Stimulated activated CD8-positive, alpha-beta memory T cell treated with anti-CD3 and anti-CD28 coated beads, Interleukin-2, amount 100 ng/mL, for 1 hour (primary cell): ENCODE measurements at places on chromosomes 12 and 14.

DNA sequence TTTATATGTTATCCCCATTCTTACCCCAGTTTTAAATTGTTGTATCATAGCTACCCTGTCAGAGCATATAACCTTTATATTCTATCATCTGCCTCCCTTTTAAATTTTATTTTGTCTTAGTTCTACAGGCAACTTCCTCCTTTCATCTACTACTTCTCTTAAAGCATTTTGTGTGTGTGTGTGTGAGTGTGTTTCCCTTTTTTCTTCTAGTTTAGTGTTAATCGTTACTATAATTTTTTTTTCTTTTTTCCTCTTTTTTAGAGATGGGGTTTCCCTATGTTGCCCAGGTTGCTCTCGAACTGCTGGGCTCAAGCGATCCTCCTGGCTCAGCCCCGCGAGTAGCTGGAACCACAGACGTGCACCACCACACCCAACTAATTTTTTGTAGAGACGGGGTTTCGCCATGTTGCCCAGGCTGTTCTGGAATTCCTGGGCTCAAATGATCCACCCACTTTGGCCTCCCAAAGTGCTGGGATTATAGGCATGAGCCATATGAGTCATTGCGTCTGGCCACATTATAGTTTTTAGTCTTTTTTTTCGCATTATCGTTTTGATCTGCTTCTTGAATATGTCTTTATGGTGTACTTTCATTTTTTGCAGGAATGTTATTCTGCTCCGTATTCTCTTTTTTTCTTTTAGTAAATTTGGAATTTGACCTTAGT lies 33.1 kb upstream of the FBXO34 start:
- no peak for DNase-seq

DNA sequence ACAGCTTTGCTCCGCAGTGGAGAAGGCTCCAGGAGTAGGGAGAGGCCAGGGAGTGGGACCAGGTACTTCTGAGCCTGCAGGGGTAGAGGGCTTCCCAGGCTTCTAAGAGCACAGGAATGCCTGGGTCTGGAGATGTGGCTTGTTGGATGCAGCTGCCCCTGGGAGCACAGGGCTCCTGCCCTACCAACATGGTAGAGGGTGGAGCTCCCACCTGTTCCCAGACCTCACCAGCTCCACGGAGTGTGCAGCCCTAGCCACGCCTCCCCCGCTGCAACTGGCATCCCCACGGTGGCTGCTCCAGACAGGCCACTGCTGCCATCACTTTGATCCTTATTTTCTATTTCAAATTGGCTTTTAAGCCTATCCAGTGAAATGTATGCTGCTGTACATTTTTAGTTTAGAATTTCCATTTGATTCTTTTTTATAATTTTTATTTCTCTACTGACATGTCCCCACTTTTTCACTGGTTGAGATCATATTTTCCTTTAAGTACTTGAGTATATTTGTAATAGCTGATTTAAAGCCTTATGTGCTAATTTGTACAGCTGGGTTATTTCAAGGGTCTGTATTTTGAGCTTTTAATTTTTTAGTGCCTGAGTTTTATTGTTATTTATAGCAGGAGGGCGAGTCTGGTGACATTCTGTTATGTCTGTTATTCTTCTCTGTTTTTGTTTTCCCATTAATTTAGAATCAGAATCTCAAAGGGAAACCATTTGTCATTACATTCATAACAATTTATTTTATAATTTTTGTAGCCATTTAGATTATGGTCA lies 78.0 kb downstream of the DERA start:
- no peak for DNase-seq

DNA sequence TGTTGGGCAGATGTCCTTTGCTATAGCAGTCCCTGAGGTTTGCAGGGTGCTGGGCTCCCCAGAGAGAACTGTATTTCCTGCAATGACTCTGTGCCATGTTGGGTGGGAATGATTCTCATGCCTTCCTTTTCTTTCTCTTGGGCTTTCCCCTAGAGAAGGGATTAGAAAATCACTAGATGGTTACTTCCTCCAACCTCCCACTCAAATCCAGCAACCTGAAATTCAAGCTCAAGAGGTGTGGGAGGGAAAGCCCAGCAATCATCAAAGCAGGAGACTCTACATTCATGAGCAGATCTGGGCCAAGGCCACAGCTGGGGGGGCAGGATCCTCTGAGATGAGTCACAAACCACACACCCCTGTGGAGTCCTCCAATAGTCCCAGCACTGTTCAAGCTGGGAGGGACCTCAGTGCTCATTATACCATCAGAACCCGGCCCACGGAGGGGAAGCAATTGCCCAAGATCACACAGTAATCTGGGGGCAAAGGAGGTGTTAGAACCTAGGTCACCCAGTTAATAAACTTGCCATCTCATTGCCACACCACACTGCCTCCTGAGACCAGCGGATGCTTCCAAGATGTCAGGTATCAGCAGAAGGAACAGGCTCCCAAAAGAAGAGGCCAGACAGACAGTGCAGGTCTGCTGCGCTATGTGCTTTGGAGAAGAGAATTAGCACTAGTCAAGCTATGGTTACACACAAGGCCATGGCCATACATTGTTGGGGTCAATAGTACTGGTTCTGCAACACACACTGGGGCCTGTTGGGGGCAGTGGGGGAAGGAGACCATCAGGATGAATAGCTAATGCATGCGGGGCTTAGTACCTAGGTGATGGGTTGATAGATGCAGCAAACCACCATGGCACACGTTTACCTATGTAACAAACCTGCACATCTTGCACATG lies 65.7 kb downstream of the TTC9 start:
- no peak for DNase-seq

- no peak for DNase-seq
These were observed 762 bp downstream of the RABGGTA start for GRCh38 chr14:24270537-24271133.

- DNase-seq, result no peak
These were observed 13.5 kb upstream of the FKBP11 start for GRCh38 chr12:48938805-48939204.

DNA sequence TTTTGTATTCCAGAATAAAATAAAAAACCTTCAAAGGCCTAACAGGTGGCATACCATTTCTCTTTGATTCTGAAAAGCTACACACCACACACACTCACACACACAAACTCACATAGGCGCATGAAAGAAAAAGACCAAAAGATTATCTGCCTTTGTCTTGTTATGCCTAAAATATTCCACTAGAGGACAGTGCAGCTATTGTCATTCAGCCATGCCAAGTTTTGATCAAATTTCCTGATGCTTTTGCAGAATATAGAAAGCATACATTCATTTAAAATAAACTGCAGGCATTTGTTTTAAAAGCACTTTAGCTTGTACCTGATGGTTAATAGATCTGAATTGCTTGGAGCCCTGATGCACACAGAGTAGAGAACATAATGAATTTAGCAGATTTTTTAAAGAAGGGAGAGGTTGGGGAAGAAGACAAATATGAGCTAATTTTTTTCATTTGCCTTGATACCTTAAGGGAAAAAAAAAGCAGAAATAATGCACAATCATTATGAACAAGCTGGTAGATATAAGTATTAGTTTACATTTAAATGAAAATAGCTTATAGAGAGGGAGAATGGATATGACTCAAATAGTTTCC lies 1766.9 kb upstream of the SEL1L start:
- DNase-seq, result no peak

DNA sequence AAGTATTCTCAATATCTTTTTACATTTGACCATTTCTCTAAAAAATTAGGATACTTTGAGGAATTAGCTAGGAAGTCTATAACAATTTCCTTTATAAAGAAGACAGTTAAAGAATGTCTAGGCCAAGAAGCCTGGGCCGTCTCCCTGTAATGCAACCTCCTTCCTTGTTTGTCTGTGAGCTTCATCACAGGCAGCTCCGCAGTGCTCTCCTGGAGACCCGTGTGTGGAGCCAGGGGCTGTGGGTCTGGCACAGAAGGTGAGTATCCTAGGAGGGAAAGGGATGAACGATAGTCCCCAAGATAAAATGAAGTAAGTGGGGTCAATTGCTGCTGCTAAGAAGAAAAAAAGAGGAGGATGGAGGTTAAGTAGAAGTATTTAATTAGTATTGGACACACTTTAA lies 31.8 kb upstream of the ATP23 start:
- DNase-seq, result no peak

- DNase-seq, result no peak
These were observed 62.7 kb downstream of the TTC7B start for GRCh38 chr14:90753456-90754005.

DNA sequence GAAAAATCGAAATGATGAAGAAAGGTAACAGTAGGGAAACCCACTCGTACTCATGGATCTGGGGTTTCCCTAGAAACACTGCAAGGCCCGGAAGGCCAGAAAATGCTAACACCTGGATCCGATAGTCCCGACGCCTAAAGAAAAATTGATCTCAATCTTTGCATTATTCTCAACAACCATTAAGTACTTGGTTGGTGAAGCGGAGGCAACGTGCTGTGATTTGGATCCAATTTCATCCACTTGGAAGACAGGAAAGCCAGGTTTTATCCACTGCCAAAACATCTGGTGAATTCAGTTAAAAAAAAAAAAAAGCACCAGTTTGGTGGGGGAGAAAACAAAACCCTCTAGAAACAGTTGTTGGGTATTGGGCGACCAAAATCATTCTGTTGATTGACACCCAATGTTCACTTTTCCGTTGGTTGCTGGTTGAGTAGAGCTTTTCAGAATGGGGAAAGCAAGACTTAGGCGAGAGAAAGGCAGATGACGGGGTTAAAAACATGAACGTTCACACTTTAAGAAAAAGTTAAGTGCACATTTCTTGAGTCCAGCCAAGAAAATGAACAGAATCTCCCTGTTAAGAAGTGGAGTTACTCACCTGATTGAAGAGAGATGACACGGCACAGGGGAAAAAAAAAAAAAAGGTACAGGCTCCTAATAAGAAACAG lies 41.9 kb upstream of the MED13L start:
- DNase-seq, result no peak

DNA sequence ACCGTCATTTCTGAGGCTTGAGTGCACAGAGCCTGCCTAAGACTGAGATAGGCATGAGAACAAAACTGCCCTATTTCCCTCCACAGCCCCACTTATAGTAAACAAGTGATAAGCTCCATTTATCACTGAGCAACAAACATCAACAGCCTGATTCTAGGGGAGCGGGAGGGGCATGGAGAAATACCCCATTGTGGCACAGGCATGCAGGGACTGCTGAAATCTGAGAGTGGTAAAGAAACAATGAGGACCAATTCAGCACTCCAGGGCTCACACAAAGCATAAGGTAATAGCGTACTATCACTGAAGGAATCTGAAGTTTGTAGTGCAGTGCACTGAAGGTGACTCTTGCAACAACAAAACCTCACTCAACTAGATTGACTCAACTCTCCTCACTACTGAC lies 186.7 kb downstream of the ANO2 start:
- no peak for DNase-seq

DNA sequence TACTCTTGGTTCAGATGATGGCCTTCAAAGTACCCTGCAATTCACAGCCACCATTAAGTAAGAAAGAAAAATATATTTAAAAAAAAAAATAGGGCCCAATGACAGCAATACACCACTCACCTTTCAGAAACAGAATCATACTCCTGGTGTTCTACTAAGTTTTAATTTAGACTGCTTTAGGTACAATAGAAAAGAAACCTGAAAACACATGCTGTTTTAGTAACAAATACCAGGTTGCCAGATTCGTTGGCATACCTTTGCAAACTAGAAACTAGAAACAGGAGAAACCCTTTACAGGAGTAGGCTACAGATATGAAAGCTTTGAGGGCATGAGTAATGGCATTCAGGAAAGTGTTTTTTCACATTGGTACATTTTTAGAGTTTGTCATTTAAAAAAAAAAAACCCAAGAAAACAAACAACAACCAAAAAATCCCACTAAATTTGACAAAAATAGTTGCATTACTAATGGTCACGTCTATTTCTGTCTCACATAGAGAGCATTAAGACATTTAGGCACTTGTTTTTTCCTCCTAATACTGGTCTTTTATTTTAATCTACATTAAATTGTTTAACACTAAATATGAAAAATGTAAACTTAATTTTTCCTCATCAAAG lies 4.0 kb downstream of the SIX1 start:
- DNase-seq, result no peak

- DNase-seq, result no peak
These were observed 10.9 kb downstream of the BCL7A start for GRCh38 chr12:122032580-122032979.

GRCh38 chr12:30794591-30795409 lies 40.0 kb upstream of the CAPRIN2 start:
- no peak for DNase-seq

DNA sequence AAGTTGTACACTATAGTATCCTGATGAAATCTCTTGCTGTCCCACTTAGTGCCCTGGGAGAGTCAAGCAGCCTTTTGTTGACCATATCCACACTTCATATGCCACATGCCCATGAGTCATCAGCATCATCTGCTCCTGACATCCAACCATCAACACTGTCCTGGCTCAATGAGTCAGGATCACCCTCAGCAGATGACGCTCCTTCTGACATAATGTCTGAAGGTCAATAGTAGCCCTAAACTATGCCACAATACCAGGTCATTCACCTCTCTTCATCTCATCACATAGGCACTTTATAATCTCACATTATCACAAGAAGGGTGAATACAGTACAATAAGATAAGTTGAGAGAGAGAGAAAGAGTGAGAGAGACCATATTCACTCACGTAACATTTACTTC lies 369.0 kb upstream of the FAR2 start:
- DNase-seq, result no peak

GRCh38 chr12:58138424-58138823 lies 197.1 kb downstream of the ATP23 start:
- DNase-seq, result no peak

- DNase-seq, result no peak
These were observed 7.8 kb downstream of the LRTM2 start for GRCh38 chr12:1827826-1828805.

DNA sequence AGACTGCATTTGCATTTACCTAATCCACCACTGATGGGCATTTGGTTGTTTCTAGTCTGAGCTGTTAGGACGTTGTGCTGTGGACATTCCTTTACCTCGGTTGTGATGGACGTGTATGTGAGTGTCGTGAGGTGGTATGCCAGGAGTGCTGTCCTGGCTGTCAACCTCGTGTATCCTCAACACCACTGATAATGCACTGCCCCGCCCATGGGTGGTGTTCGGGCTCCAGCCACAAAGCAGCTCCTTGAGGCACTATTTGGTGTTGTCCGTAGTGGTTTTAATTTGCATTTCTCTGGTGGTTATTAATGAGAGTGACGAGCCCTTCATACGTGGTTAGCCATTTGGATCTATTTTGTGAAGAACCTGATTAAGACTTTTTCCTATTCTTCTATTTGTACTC lies 87.6 kb downstream of the PPP2R5C start:
- no peak for DNase-seq

DNA sequence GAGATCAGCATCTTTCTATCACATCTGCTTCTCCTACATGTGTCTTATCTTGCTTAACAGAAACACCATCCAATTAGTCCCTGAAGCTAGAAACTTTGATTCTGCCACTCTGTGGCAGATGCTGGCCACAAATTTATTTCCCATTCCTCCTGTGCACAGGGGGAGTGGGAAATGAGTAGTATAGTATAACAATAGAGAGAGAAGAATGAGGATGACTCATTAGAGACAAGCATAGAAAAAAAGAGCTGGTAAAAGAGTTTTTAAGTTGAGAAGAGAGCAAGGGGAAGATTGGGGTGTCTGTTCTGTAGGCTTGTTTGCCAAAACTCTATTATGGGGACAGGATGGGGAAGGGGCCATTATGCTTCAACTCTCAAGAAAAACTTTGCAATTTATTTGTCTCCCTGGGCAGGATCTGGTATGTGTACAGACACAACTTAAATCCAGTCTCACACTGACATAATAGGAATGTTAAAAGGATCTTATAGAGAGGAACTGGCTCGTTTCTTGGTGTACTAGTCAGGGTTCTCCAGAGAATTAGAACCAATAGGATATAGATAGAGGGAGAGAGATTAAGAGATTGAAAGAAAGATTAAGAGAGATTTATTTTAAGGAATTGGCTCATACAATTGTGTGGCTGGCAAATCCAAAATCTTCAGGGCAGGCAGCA lies 142.6 kb upstream of the CPSF6 start:
- DNase-seq, result no peak
